KBM-7 (cell line): ENCODE measurements at places on chromosomes 12 and 14.

DNA sequence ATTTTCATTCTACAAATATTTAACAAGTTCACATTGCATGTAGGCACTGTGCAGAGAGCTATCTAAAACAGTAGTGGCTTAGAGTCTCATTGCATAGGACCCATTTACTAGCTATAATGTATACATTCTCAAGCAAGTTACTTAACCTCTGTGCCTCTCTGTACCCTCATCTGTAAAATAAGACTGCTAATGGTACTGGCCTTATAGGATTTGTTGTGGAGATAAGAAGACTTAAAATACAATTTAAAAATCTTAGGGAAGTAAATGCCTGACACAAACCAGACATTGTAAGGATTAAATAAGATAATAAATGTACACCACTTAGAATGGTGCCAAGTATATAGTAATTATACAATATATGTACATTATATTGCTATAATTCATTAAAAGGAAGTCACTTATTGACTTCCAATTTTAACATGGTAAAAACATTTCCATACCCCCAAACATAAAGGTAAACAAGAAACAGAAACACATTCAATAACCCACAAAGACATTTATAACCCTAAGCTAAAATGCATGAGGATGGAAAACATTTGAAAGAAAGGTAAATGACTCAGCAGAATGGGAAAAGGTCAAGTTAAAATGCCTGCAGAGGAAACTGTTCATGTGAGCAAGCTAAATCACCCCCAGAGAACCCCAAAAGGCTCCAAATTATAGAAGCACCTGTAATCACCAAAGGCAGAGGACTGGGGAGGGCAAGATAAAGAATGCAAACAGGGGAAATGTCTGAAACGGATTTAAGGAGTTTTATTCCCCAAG, 30.8 kb downstream of the RPS6KA5 start:
- peak; percentile 20 for DNase-seq

DNA sequence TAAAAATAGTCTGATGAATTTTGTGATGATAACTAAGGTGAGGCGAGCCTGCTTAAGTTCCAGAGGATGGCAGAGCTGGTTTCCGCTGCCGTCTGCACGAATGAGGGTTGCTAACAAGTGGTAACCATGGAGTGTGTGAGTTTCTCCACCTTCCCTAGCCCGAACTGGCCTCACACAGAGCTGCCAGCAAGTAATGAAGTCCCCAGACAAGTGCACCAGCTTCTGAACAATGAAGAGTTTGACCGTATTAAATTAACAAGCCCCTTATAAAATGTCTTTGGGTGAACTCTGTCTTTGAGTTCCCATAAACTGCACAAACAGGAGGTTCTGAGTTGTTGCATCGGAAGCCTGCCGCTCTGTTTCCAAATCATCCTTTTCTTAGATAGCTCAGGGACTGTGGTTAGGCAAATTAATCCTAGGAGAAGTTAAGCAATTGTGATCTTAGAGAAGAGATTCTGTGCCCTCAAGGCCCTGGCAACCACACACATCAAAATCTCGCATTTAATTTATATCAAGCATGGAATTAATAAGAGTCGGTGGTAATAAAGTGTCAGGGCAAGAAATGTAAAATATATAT, 274.1 kb upstream of the DAAM1 start:
- DNase-seq: no peak

DNA sequence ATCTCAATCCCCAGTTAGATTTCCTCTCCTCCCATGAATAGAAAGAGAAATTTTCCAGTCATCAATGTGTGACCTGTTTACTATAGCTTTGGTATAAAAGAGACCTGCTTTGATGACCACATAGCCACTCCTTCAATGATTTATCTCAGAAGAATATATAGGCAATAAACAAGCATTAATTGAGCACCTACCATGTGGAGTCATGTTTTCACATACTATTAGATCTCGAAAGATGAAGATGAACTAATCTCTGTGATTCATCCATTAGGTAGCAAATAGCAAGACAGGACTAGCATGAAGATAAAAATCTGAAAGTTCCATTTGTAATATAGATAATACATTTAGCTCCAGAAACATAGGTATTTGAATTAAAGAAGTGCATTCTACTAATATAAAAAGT, 40.5 kb downstream of the SLCO1A2 start:
- DNase-seq: no peak

DNA sequence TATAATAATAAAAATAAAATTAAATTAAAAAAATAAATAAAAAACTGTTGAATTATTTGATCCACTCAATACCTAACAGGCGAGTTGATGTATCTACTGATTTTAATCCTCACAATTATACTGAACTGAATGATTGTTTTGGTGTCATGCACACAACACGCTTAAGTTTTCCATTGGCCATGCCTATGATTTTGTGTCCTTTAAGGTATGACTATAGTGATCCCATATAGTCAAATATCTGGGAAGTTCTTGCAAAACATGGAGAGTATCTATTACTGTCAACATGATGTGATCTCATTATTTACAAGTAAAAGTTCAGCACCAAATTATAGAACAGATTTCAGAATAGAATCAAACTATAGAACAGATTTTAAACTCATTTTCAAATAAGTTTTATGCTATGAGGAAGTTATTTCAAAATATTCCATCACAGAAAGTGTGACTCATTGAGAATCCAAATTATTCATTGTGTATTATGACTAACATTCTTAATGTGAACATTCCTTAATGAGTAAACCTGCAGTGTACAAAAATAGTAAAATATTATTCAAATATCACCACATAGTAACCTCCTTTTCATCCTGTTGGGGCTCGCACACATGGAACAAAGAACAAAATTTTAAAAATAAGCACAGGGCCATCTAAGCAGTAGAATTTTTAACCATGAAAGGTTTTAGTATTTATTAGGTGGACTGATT, 190.4 kb downstream of the SLC25A21 start:
- no peak for DNase-seq

DNA sequence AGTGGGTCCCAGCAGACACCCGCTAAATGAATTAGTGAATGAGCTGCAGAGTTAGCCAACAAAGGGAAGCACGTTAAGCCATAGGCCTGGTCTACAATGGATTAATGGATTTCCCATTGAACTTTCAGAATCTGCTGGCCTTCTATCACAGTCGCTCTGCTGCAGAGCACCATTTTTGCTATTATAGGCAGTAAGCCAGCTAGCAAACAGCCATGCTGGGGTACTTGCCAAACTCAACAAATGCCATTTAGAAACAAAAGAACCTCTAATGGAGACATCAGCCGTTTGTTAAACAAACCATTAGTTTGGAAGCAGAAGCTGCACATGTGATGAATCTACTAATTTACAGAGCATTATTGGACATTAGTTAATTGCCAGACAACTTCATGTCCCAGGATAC, 181.1 kb upstream of the STXBP6 start:
- no peak for DNase-seq

DNA sequence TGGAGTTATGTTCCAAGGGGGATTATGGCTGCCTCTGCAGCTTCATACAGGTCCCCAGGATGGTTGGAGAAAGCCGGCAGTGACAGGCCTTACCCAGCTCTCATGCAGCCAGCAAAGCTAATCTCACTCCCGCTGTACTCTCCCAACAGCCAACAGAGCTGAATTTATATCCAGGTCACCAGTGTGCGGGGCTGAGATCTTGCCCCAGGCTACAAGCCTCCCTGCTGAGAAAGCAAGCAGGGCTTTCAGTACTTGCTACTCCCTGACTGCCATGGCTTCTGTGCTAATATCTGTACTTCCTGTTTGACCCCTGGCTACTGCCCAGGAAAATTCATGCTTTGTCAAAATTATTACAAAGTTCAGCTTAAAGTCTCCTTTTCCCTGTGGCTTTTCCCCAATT, 92.9 kb downstream of the ATP23 start:
- no peak for DNase-seq

DNA sequence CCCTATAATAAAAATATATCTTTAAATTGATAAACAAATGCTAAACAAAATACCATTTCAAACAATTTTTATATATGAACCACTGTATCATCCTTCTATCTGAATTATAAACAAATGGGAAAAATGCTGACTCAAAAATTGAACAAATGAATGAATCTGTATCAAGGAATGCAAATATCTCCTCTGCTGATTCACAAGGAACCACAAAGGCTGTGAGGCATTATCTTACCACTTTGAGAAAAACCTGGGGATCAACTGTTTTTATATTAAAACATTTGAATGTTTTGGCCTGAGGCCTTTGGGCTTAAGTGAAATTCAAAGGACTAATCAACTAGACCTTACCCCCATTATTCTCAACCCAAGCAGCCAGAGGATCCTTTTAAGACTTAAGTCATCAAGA, 86.3 kb downstream of the EML5 start:
- DNase-seq: no peak

- no peak for DNase-seq
These were observed 252.1 kb upstream of the RTL1 start for GRCh38 chr14:101155575-101155974.
